ENCODE measurements at places on chromosomes 5 and 9.

DNA sequence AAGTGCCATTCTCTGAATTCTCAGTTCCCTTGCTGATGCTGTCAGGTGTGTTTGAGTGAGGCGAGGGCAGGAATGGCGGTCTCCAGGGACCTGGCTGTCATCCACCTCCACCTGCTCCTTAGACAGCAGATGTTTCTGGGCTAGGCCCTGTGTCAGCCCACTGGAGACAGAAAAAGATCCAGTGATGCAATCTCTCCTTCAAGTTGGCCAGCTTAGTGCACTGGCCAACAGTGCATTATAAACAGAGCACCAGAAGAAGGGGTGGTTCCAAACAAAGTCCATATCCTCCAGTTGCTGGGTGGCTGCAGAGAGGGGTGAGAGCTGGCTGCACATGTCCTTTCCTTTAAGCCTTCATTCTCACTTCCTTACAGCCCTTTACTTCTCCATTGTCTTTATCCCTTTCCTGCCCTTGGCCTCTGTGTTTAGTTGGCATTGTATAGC, 26.5 kb downstream of the NANS start:
- no peak for DNase-seq

GRCh38 chr9:91164724-91165520, 196.8 kb downstream of the AUH start:
- DNase-seq = peak; percentile 94

GRCh38 chr5:35151146-35151920, 79.0 kb downstream of the PRLR start:
- no peak for DNase-seq

- DNase-seq = no peak
Measured at GRCh38 chr9:87973730-87974292, 522 bp downstream of the CDK20 start.

DNA sequence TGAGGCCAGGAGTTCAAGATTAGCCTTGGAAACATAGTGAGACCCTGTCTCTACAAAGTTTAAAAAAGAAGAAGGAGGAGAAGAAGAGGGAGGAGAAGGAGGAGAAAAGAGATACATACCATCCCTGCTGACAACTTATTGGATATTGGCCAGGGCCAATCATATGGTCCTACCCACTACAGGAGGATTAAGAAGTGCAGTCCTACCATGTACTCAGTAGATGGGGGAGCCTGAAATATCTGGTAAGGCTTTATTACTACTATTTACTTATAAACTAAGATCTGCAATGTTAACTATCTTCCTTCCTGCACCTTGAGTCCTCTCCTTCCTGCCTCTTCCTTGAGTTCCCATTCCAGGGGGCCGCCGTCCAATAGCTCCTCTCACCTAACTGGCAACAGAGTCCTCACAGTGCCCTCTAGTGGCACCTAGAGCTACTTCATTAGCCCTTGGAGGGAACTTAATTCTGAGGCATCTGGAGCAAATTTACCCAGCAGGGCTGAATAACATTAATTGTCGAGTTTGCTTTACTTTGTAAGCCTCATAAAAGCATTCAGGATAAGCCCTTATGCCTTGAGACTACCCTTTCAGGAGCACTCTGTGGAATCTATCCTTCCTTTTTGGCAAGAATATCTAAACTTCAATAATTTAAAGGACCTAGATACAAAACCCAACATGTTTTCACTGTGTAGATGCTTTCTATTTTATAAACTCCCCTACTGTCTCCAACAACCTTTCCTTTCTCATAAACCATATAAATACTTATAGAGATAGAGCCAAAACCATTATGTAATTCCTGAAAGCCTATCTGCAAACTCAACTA, 39.1 kb upstream of the RANBP6 start:
- peak; percentile 76 for DNase-seq

DNA sequence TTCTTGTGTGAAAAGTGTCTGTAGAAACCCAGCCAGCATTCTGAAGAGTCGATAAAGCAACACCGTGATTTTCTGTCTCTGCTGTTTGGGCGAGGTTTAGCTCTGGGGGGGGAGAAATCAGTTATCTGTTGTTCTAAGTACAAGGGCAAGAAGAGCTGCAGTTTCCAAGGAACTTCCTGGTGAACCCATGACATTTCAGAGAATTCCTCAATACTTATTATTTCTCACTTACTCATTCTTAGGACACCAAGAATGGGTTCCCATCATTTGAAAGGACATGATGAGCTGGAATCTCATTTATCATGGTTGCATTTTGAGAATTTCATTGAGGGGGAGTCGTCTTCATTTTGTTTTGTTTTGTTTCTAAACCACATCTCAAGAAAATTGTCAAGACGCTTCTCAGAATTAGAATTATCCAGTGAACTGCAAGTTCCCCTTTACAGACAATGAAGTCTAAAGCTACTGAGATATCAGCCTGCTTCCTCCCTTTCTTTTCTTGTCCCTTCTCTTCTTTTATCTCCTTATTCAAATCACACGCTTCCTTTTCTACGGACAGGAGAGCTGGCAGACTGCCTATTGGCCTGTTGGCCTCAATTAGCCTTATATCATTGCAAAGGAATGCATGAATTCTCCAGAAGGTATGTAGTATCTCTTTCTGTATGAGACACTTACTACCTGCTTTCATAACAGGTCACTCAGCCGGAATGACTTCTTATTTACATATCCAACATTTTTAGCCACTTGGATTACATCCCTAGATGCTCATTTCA, 53.7 kb downstream of the ZNF462 start:
- DNase-seq = peak; percentile 85

DNA sequence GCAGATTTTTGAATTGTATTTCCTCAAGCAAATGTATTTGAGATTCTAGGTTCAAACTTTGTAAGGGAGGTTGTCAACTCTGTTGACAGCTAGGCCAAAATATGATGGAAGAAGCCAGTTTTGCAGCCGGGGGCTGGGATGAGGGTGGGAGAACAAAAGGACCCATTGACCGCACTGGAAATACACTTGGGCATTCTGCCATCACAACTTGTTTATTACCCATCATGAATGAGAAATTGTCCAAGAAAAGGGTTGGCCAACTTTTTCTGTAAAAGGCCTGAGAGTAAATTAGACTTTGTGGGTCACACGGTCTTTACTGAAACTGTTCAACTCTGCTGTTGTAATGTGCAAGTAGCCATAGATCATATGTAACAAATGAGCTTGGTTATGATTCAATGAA, 221.3 kb upstream of the KLF9 start:
- no peak for DNase-seq

GRCh38 chr5:132096904-132097303, 23.3 kb downstream of the CSF2 start:
- DNase-seq = no peak

GRCh38 chr5:42908509-42909488, 97.1 kb upstream of the SELENOP start:
- peak; percentile 92 for DNase-seq

GRCh38 chr9:112380825-112381221, 915 bp downstream of the HSDL2 start:
- DNase-seq = peak; percentile 54

- DNase-seq = no peak
Measured at GRCh38 chr5:175317872-175318271, 126.1 kb downstream of the DRD1 start.

GRCh38 chr5:128613128-128613527, 75.1 kb upstream of the FBN2 start:
- DNase-seq = peak; percentile 30

DNA sequence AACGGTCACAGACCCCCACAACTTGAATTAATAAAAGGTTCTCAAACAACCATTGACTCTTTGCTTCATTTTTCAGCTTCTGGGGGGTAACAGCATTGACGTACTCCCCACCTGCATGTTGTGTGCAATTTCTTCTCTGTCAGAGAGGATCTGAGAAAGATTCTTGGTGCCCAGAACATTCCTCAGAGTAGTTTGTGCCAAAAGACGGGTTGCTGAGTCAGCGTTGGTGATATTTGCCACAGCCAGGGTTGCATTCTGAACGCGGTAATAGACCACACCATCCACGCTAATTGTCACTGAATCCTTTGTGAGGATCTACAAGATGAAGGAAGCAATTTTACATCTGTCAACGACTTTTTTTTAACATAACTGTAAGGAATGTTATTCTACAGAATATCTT, 21.0 kb downstream of the STOM start:
- DNase-seq = no peak

GRCh38 chr9:74122661-74123060, 374.5 kb upstream of the RORB start:
- no peak for DNase-seq

- DNase-seq = no peak
Measured at GRCh38 chr5:88732181-88732633, 150.8 kb downstream of the MEF2C start.

DNA sequence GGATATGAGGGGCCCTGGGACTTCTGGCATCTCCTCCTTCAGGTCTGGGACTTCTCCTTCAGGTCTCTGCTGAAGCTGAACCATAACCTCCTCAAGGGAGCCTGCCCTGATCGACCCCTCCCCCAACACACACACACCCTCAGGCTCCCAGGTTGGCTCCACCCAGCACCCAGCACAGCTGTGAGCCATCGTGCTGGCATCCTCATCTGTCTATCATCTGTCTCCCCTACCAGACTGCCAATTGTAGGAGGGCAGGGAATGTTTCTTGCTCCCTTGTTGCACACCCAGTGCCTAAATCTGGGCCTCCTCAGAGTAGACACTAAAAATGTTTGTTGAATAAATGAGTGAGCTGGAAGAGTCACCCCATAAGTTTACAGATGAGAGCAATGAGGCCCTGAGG, 71.4 kb downstream of the LRSAM1 start:
- DNase-seq = peak; percentile 87

GRCh38 chr5:178442405-178443257, 147.6 kb downstream of the COL23A1 start:
- DNase-seq = no peak

GRCh38 chr9:93301291-93301811, 117.4 kb downstream of the WNK2 start:
- no peak for DNase-seq

GRCh38 chr9:93480262-93480661, 26.9 kb upstream of the FAM120AOS start:
- no peak for DNase-seq

- peak; percentile 100 for DNase-seq
Measured at GRCh38 chr5:172775326-172776234, 4.6 kb upstream of the DUSP1 start.

DNA sequence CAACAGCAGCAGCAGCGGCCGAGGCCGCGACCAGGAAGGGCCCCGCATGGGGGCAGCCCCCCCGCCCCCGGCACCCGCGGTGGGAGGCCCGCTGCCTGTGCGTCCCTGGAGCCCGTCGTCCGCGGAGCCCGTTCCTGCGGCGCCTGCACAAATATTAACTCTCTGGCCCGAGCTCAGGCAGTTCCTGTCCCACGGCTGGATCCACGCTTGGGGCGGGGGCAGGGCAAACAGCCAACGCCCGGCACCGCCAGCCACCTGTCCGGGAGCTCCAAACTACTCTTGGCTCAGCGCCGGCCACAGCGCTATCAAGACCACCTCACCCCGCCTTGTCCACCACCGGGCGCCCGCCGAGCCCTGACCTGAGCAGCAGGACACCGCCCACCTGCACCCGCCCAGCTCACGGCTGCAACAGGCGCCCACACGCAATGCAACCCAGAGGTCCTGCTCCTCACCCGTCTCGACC, at the start of gene LRRC26:
Gene LRRC26, minus strand, starts transcription at position 156 of the 463 bp plus-strand sequence. Its CDS starts 108 bp downstream, at position 48.
- DNase-seq = no peak

DNA sequence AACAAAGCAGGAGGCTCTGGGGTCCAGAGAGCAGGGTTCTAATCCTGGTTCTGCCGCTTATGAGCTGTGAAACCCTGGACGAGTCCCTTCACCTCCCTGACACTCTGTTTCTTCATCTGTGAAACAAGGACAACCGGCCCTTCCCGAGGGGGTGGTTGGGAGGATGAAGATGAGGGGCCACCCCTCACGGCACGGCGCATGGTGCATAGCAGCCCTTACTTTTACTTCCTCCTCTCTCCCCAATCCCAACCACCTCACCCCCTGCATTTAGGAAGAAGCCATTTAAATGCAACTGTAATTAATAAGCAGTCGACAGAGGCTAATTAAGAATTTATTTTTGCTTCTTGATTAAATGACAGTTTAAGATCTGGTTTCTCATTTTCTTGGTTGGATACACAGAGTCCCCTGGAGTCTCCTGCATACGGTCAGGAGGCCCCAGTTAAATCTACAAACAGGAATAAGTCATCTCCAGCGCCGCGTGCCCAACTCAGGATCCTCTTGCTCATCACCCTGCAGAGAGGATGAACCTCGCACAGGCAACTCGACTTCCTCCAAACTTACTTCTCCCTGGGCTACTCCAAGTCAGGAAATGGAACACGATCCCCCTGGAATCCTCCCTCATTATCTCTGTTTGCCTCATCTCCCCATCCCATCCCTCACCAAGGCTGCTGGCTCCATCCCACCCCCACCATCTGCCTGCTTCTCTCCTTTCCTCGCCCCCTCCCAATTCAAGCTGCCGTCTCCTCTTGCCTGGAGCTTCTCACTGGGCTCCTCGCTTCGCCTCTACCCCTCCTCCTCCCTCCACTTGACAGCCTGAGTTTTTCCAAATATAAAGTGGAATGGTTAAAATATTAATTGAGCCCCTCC, 95.9 kb downstream of the HRH2 start:
- DNase-seq = no peak

DNA sequence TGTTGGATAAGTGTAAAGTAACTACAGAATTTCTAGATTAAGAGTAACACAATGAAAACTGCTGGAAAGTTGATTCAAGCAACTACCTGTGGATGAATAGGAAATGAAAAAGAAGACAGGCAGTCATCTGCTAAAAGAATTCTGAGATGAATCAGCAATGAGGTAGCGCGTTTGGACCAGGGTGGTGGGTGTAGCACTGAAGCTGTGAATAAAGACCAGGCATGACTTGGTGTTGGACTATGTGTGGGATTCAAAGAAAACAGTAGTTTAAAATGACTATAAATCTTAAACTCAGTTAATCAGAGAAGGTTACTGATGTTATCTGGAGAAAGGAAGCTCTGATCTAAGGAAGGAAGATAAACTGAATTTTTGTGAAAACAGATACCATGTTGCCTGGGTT, 159.8 kb downstream of the FBN2 start:
- DNase-seq = no peak

GRCh38 chr5:6490246-6490645, 41.6 kb downstream of the UBE2QL1 start:
- no peak for DNase-seq

DNA sequence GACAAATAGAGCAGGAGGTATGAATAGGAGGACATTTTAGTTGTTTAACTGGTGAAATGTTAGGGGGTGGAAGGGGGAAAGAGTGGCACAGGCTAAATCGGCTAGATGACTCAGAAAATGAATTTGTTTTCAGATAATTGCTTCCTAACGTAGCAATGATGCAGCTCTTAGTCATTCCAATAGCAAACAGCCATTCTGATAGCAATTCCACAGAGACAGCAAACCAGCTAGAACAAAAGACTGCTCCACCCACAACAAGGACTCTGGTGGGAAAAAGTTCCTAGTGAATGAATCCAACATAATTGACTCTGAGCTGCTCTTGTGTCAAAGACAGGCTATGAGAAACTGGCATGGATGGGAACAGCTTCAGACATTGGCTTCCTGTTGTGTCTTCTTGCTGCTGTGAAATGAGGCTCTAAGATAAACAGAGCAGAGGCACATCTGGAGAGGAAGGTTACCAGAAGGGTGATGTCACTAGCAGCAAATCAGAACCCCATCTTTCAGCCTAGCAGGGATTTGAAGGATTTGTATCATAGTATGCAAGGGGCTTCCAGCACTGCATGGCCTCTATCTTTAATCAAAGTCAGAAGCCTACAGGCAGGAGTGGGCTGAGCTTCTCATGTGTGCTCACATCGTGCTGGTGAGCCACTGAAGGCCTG, 28.1 kb upstream of the F2RL1 start:
- DNase-seq = peak; percentile 92

- no peak for DNase-seq
Measured at GRCh38 chr5:42953041-42953440, 87.1 kb downstream of the ANXA2R start.

- no peak for DNase-seq
Measured at GRCh38 chr5:172866378-172866777, 32.3 kb downstream of the ERGIC1 start.
